ENCODE measurements at places on chromosomes 7 and 10. TPM values are rescaled to one million over a fixed set of nuclear protein-coding genes. Genes with fewer than 3 reads are reported as not detected.

TEX36 gene
- polyA plus RNA-seq = not detected

IDI2 gene
- not detected for polyA plus RNA-seq

SUN3 gene
- not detected for polyA plus RNA-seq

ADRA2A gene
- 0.51 TPM for polyA plus RNA-seq

CALHM3 gene
- polyA plus RNA-seq = not detected

PRKCQ gene
- 0.62 TPM for polyA plus RNA-seq

FGFBP3 gene
- polyA plus RNA-seq = 0.84 TPM

LBX1 gene
- polyA plus RNA-seq = not detected

TMEM184A gene
- 187 TPM for polyA plus RNA-seq

CNTNAP2 gene
- 0.41 TPM for polyA plus RNA-seq

PRRT4 gene
- polyA plus RNA-seq = 0.45 TPM

CYP2E1 gene
- 19.3 TPM for polyA plus RNA-seq

SPDYE3 gene
- 0.05 TPM for polyA plus RNA-seq

MMRN2 gene
- 6.4 TPM for polyA plus RNA-seq

CTNNA3 gene
- 0.08 TPM for polyA plus RNA-seq

SYT15 gene
- 2.1 TPM for polyA plus RNA-seq

DUS4L gene
- 4.0 TPM for polyA plus RNA-seq

VIPR2 gene
- 0.40 TPM for polyA plus RNA-seq

PRXL2A gene
- polyA plus RNA-seq = 47.3 TPM

All from esophagus (tissue), 2 donors.